ENCODE measurements at places on chromosomes 2 and 18.

DNA sequence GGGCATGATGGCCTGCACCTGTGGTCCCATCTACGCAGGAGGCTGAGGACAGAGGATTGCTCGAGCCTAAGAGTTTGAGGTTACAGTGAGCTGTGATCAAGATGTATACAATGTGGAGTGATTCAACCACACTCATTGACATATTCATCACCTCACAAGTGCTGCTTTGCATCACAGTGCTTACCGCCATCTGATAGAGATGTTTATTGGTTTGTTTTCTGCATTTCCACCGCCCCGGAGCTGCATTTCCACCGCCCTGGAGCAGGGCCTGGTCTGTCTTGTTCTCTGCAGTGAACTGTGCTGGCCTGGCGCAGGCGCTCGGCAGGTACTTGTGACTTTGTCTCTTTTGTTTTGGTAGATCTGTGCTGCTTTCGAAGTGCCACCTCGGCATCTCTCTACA is 96.0 kb downstream of the SMAD7 start:
- DNase-seq, result no peak

DNA sequence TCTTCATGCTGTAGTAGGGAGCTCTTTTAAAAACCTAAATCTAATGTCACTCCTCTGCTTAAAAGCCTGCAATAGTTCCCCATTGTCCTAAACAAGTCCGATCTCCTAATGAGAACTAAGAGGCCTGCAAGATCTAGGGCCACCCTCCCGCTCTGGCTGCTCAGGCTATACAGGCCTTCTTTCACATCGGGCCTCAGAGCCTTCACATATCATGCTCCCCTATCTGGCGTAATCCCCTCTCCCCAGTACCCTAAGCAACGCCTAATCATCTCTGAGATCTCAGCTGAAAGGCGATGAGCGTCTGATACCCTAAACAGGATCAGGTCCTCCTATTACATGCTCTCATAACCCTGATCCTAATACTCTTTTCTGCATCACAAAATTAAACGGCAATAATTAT is 1.9 kb downstream of the MAP4K3 start:
- no peak for DNase-seq

GRCh38 chr2:237177052-237177451 is 91.4 kb downstream of the COPS8 start:
- peak; percentile 37 for DNase-seq

GRCh38 chr2:43486603-43487002 is 109.2 kb downstream of the THADA start:
- DNase-seq, result no peak

GRCh38 chr2:31859959-31860358 is 150.8 kb downstream of the MEMO1 start:
- DNase-seq, result no peak

DNA sequence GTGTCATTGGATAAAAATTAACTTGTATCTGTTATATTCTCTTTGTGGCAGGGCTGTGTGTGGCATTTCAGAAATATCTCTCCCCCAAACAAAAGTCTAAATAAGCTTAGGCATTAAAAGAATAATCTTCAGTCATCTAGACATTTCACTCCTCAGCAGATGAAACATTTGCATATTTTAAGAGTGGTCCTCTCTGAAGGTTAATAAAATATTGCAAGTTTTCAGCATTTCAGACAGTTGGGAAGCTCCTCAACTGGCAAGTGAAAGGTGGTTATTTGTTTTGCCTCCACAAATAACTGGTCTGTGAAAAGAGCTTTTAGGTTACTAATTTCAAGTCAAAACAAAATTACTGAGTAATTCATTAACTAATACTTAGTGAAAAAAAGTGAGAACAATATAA is 462.6 kb downstream of the EPHA4 start:
- no peak for DNase-seq

GRCh38 chr2:233336541-233336940 is 17.8 kb upstream of the DGKD start:
- no peak for DNase-seq

- no peak for DNase-seq
These were observed 164.7 kb downstream of the GRB14 start for GRCh38 chr2:164456619-164457018.

DNA sequence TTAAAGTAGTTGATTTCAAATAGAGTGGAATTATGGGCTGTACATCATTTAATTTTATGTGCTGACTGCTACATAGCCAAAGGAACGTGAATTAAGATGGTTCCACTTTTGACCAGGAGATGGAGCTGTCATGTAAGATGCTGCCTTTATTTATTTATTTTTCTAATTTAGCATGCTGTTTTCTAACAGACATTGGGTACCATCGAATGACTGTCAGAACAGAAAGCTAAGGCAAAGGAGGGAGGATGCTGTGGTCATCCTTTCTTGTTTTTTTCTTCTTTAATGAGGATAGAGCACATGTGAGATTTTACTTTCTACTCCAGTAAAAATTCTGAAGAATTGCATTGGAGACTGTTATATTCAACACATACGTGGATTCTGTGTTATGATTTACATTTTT is at the start of gene SCN2A:
SCN2A (plus strand) TSS at position 185 of the 400 bp plus-strand sequence. CDS start 56,410 bp downstream, outside the sequence.
- peak; percentile 42 for DNase-seq

- DNase-seq, result no peak
These were observed 181.3 kb upstream of the HAAO start for GRCh38 chr2:42973726-42974125.

DNA sequence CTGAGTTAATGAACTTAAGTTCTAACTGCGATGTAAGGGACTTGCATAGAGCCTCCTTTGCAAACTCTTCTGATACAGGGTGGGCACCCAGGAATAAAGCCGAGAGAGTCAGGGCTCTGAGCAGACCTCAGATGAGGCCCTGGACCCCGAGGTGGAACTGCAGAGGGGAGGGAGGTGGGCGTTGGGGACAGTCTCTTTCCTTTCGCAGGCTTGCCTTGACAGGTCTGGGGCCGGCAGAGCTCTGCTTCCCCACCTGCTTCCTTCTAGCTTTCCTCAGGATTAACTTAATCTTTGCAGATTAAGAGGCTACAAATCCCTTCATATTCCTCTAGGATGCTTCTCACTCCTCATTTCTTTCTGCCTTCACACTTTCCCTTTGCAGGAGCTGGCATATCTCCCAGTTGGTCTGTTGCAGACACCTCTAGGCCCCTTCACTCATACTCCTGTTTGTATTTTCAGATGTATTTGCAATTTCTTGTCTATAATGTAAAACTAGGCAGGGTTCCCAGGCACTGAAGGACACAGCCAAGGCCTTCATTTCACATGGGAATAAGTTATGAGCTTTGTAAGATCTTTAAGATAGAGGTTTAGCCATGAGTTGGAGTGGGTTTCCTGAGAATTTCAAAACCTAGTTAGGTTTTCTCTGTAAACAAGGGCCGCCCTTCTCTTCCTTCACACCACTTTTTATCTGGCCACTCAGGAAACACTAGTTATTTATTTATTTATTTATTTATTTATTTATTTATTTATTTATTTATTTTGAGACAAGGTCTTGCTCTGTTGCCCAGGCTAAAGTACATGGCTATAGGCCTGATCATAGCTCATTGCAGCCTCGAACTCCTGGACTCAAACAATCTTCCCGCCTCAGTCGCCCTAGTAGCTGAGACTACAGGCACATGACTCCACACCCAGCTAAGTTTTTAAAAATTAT is 70.9 kb downstream of the MTCL1 start:
- no peak for DNase-seq

DNA sequence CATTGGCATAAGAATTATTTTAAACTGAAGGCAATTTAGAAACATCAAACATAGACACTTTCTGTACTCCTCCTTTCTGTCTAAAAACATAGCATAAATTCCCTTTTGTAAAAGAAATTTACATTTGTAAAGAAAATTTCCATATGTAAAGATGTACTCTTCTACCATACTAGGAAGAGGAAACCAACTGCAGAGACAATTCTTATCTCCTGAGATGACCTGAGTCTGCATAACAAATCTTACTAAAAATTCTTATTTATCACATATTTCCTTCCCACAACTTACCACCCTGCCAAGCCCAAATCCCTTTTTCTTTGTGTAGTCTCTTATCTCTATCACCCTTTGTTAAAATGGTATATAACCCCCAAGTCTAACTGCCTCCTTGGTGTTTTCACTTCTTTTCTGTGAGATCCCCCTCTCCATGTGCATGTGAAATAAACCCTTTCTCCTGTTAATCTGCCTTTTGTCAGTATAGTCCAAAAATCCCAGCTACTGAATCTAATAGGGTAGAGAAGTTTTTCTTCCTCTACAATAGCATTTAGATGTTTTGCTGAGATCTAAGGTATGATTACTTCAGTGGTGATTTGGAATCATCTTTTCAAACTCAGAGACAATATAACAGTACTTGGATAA is 81.0 kb downstream of the CHN1 start:
- no peak for DNase-seq

DNA sequence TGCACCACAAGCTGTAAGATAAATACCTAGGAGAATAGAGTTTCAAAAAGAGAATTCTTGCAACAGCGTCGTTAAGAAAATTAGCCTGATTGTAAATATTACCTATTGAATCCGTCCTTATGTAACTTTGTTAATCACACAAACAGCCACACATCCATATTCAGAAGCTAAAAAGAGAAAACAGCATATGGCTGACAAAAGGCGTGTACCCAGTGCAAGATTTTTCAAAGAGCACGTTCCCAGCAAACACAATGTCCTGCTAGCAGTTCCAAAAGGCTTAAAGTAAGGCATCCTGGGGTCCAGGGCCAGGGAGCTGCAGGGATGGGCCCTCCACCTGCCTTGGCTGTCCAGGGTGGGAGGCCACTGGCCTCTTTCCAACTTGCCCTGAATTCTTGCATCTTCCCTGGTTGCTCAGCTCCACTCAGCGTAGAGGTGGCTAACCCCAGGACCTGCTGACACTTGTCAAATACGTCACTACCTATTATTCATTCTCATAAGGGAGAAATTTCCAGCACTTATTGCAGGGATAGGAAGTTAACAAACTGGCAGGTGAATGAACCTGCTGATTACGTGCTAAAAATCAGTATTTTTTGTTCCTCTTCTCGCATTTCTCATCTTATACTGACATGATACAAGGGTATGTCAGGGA is 102.1 kb upstream of the NEDD4L start:
- no peak for DNase-seq

- peak; percentile 72 for DNase-seq
These were observed 304.6 kb downstream of the XIRP2 start for GRCh38 chr2:167192833-167193232.

DNA sequence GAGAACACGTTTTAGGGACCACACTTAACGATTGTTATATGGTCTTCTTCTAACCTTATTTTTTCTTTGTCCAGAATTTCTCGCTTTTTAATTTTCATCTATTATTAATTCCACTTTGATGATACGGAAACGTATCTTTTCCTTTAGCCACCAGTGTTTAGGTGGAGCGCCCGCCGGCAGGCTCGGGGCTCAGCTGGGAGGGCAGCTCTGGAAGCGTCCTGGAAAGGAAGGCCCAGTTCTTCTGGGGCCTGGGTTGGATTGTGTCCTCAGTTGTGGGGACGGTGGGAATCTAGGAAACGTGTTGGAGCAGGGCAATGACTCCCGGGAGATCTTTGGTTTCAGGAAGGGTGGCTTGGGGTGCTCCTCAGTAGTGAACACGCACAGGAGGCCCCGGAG is 19.4 kb upstream of the SOX11 start:
- no peak for DNase-seq

DNA sequence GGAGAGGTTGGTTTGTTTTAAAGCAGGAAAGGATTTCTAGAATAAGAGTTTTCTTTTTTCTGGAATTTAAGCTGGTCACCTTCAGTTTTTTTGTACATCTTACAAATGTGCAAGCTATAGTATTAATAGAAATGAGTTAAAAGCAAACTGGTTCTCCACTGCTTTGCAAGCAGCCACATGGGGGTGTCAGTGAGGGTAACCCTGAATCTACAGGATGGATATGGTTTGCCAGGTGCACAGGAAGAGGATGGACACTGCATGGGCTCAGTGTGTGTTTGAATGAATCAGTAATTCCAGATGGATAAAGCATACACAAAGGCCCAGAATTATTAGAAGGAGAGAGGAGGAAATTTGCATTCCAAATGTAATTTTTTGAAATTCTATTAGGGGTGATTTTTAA is 89.0 kb downstream of the MAPRE2 start:
- no peak for DNase-seq

DNA sequence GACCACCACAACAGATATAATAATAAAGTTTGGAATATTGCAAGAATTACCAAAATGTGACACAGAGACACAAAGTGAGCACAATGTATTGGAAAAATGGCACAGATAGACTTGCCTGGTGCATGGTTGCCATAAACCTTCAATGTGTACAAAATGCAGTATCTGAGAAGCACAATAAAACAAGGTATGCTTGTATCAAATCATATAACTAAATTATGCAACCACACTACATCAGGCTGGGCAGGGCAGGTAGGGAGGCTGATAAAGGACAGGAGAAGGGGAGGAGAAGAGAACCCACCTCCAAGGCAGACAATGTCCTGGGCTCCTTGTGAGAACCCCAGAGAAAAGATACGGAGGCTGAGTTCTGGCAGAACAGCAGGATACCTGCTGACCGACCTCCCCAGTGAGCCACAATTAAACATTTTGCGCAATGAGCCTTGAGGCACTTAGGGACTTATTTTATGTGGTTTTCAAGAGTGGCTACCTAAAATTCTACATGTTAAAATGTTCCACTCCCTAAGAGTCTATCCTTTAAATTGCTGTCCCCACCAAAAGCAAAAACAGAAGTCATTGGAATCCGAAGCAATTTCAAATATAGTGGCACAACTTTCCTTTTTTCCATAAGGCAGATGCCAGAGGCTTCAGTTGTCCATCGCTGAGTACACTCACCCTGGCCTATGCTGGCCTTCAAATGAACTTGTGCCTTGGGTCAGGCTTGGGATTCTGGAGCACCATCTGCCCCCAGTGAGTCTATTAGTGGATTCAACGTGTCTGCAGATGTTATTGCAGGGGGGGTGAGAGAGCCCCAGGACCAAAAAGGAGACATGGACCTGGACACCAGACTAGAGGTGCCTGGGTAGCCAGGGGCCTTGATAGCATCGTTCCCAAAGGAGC is 16.8 kb downstream of the WDFY1 start:
- no peak for DNase-seq

GRCh38 chr2:117128461-117128860 is 686.0 kb upstream of the DDX18 start:
- no peak for DNase-seq

DNA sequence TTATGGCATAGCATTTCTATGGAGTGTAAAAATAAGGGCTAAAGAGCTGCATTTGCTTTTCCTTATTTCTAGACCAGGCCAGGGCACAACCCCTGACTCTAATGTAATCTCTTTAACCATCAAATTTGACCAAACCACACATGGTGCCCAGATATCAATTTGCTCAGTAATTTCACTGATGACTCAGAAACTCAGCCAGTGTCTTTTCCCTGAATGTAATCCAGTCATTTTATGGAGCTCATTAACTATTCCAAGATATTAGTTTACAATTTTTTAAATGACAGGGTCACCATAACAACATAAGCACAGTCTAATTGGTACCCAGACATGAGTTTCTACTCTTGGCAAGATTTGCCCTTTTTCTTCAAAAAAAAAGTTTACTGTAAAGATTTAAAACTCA is 270.8 kb upstream of the AGAP1 start:
- peak; percentile 84 for DNase-seq

GRCh38 chr2:234694244-234695013 is 197.5 kb upstream of the ARL4C start:
- DNase-seq, result peak; percentile 91

- DNase-seq, result peak; percentile 12
These were observed 28.6 kb downstream of the RBMS1 start for GRCh38 chr2:160465002-160465401.

GRCh38 chr2:25333981-25334380 is 7.7 kb downstream of the DNMT3A start:
- DNase-seq, result no peak
